ENCODE measurements at places on chromosomes 12 and 14.
A peak's percentile ranks its signal among the peaks of the same experiment; 100 is the strongest.

GRCh38 chr14:39419272-39419671 lies 13.0 kb downstream of the FBXO33 start:
- no peak for DNase-seq

GRCh38 chr14:86911486-86911885 lies 1081.5 kb downstream of the GALC start:
- DNase-seq, result no peak

DNA sequence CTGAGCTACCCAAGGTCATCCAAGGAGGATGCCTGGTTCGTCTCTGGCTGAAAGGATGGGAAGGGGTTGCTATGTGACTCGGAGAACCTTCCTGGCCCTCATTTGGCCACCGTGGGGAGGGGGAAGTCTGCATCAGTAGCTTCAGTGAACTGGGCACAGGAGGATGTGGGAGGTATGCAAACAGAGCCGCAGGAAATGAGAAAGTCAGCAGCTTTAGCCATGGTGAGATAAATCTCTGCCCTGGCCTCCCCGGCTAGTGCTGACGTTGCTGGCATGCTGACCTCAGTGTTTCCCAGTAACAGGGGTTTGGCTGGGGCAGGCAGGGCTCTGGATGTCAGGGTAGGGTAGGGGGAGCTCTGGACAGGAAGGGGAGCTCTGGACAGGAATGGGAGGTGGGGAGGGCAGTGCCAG lies 2.3 kb upstream of the CEBPE start:
- DNase-seq, result peak; percentile 52

GRCh38 chr14:51602310-51602709 lies 49.4 kb upstream of the FRMD6 start:
- no peak for DNase-seq

DNA sequence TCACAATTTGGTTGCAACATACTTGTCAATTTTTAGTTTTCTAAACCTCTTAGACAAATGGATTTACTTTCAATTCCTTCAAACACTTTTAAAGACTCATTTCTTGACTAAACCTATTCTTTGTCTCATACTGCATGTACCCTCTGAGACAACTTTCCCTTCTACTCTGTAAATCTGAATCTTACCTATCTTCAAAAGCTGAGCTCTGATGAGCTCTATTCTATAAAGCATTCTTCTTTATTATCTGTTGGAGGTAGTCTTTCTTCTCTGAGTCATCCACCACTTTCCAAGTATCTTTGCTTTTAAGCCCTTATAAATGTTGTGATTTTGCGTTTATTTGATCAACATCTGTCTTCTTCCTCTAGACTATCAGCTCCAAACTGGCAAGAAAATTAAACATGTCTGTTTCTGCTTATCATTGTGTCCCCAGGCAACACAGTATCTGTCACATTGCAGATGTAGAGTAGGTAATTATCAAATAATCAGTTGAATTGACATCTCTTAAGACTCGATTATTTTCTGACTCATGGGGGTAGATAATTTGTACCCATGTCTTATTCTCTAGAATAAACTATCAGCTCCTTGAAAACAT lies 265.6 kb upstream of the FAR2 start:
- DNase-seq, result no peak

DNA sequence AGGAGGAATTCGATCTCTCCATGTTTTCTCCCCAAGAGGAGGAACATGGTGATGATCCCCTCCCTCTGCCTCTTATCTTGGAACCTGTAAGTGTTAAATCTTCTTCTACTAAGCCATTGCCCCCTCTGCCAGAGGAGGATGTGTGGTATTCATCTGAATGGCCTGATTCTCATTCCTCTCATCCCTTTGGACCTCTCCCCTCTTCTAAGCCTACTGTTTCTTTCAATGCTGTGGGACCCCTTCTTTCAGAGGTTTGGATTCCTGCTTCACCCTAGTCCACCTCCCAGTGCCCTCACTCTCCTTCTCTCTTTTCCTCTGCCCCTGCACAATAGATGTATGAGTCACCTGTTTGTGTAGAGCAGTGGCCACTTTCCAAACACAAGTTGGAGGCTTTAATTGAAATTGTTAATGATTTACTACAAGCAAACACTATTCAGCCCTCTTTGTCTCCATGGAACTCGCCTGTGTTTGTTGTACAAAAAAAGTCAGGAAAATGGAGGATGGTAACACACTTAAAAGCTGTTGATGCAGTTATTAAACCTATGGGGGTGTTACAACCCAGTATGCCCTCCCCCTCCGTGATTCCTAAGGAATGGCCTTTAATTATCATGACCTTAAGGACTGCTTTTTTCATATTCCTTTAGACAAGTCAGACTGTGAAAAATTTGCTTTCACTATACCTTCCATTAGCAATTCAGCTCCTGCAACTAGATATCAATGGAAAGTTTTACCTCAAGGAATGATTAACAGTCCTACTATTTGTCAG lies 192.1 kb upstream of the ALG10B start:
- DNase-seq, result no peak

- no peak for DNase-seq
These were observed 5.6 kb upstream of the E2F7 start for GRCh38 chr12:77070800-77071449.

DNA sequence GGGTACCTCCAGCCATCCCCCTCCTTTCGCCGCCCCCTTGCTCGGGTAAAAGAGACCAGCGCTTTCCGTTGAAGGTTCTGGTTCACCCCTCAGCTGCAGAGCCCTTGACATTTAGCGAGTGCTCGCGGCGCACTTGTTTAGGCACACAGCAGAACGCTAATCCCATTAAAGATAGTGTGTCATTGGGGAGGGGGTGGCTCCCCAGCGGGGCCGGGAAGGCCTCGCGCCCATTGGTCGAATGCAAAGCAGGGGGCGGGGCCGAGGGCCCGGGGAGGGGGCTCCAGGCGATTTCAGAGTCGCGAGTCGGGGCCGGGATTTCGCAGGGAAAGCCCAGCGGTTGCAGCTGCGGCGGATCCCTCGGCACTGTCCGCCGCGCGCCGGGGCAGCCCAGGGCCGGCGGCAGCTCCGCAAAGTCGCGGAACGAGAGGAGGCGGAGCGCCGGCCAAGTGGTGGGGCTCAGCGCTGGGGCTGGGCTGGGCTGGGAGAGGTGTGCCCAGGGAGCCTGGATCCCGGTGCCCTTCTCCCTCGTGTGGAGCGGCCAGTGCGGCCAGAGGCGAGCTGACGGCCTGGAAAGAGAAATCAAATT lies 122.9 kb downstream of the TSPAN9 start:
- peak; percentile 98 for DNase-seq

GRCh38 chr14:53032161-53032803 lies 81.4 kb upstream of the FERMT2 start:
- DNase-seq, result no peak

DNA sequence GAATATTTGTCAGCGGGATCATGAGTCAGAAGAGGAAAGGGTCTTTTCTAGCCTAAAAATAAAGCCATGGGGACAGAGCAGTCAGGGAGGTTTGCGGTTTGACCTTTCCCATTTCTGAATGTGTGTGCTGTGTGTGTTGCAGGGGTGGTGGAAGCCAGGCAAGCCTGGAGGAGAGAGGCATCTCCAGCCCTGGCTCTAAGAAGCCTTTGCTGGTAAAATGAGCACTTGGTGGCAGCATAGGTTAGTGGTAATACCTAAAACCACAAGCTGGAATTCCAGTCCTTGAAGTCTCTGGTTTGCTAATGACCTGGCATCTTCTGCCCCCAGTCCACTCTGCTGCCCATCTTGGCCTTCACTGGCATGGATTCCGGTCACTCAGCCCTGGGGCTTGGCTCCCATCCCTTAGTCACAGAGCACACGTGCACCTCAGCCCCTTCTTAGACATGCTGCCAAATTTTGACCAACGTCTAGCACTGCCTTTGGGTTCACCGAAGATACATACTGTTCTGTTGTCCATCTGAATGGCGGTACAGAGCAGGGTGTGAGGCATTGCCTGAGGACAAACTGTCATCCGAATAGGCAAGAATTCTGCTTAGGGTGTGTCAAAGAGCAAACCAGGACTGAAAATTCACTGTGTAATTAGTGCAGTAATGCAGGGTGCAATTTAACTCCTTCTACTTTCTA lies 52.7 kb downstream of the KCNA5 start:
- no peak for DNase-seq

- no peak for DNase-seq
These were observed 584.2 kb downstream of the DIO2 start for GRCh38 chr14:79627058-79627457.

- DNase-seq, result no peak
These were observed 71.9 kb upstream of the POC1B start for GRCh38 chr12:89597770-89598169.

GRCh38 chr14:22131749-22132476 lies 457.1 kb downstream of the DAD1 start:
- DNase-seq, result no peak

GRCh38 chr12:79420146-79420618 lies 270.6 kb downstream of the PAWR start:
- no peak for DNase-seq

- no peak for DNase-seq
These were observed 47.0 kb downstream of the IFT81 start for GRCh38 chr12:110171186-110171538.

GRCh38 chr12:30822385-30823155 lies 67.8 kb upstream of the CAPRIN2 start:
- DNase-seq, result peak; percentile 84

DNA sequence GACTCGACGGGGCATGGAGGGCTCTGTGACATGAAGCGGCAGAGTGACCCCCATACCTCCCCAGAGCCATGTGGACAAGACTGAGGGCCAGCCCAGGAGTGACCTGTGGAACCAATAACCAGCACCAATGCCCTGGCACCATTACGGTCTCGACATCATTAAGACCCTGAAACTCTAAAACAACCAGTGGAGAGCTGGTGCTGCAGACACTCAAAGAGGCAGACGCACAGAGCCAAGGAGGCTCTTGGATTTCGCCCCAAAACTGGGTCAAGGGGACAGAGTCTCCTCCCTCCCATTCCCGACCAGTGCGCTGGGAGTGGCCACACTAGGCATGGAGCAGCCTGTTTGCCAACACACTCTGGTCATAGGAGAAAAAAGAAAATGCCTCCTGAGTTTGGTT lies 41.6 kb upstream of the VASH1 start:
- DNase-seq, result no peak

DNA sequence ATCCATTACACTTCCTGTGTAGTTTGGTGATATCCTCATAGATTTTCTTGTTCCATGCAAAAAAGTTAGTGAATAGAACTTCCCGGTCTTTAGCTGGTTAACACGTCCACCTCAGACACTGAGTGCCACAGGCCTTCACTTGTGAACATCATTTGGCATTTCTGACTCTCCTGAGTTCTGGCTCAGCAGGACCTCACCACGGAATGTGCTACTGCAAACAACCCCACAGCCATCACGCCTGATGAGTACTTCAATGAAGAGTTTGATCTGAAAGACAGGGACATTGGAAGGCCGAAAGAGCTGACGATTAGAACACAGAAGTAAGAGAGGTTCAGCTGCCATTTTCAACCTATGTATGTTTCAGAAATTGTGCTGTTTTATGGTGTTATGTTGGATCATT lies 20.0 kb downstream of the C12orf76 start:
- DNase-seq, result no peak

- DNase-seq, result no peak
These were observed 48.9 kb upstream of the DYRK2 start for GRCh38 chr12:67599691-67600090.

- DNase-seq, result no peak
These were observed 4.0 kb downstream of the SIX1 start for GRCh38 chr14:60645126-60645741.

DNA sequence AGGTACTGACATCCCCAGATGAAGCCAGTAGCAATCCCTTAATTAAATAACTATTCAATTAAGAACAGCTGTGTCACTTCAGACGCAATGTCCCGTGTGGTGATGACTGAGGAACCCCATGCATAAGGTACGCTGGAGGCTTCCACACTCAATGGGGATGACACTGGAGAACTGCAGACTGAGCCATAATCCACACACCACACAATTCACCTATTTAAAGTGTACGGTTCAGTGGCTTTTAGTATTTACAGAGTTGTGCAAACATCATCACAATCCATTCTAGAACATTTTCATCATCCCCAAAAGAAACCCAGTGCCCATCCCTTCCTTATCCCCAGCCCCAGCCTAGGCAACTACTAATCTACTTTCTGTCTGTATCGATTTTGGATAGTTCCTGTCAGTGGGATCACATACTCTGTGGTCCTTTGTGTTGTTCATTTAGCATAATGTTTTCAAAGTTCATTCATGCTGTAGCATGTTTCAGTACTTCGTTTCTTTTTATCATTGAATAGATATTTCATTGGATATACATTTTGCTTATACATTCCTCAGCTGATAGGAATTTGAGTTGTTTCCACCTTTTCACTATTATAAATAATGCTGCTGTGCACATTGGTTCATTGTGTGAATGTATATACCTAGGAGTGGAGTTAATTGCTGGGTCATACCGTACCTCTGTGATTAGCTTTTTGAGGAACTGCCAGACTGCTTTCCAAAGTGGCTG lies 61.1 kb downstream of the NINJ2 start:
- DNase-seq, result no peak

GRCh38 chr14:66495218-66496098 lies 9.3 kb downstream of the CCDC196 start:
- no peak for DNase-seq

- no peak for DNase-seq
These were observed 277.1 kb downstream of the FOXG1 start for GRCh38 chr14:29043737-29044136.

GRCh38 chr12:120460157-120460556 lies 9.4 kb downstream of the SRSF9 start:
- no peak for DNase-seq

DNA sequence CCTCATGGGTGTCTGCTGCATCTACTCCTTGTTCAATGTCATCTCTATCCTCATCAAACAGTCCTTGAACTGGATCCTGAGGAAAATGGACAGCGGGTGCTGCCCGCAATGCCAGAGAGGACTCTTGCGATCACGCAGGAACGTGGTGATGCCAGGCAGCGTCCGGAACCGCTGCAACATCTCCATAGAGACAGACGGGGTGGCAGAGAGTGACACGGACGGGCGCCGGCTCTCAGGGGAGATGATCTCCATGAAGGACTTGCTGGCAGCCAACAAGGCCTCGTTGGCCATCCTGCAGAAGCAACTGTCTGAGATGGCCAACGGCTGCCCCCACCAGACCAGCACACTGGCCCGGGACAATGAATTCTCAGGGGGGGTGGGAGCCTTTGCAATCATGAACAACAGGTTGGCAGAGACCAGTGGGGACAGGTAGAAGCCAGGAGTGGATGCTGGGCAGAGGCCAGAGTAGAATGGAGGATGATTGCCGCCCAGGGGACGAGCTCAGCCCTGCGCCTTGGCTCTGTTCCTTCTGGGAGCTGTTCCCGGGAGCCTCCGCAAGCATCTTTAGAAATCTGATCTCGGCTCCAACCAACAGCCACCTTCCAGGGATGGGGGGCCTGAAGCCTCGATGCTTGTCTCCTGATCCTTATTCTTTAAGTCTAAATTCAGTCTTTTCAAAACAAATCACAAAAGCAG lies 71.6 kb upstream of the PSMC1 start:
- DNase-seq, result peak; percentile 50

- no peak for DNase-seq
These were observed 32.0 kb downstream of the RASSF8 start for GRCh38 chr12:25990495-25990894.

GRCh38 chr12:49511410-49511809 lies 27.4 kb upstream of the KCNH3 start:
- no peak for DNase-seq

Measured in ecto neural progenitor cell (in vitro differentiated cells).